ENCODE measurements at places on chromosomes 1 and 21.

GRCh38 chr1:26782521-26783212, 5.1 kb upstream of the PIGV start:
- no peak for DNase-seq

- DNase-seq: no peak
Observed at GRCh38 chr1:230501849-230502248, 75.7 kb upstream of the PGBD5 start.

GRCh38 chr21:32445101-32445500, 32.6 kb downstream of the EVA1C start:
- DNase-seq: no peak

- peak; percentile 94 for DNase-seq
Observed at GRCh38 chr21:26469789-26470188, 103.3 kb downstream of the CYYR1 start.

DNA sequence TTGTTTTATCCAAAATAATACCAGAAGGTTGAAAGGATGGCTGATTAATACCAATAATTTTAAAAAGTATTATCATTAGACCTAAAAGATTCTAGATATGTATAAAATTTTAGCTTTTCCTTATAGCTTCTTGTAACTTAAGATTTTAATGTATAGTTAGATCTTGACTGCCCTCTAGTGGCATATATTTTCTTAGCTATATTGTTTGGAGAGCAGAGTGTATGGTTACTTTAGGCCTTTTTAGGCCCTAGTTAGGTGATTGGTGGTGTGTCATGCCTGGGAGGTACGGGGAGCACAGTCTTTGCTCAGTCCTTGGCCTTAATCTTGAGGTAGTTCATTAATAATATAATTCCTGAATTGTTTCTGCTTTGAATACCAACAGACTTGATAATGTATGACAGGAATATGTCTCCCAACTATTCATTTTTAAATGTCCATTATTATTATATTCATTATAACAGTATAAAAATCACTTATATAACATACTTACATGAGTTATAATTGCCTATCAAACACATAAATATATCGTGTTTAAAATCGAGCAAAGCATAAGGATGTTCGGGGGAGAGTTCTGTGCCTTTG, 328.4 kb downstream of the ZP4 start:
- peak; percentile 35 for DNase-seq

DNA sequence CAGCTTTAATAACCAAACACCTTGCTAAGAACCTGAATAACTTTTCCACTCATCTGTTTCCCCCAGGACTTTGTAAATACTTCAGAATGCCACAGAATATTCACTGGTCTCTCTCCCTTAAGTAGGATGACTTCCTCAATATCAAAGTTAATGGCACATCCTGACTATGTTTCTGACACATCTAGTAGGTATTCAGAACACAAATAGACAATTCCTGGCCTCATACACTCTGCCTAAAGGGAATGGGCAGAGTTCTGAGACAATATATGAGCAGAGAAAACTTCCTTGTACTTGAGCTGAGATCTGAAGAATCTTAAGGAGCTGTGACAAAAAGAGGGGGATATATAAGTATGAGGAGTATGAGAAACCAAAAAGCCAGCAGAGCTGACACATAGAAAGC, 34.8 kb downstream of the ANKRD13C start:
- peak; percentile 20 for DNase-seq

DNA sequence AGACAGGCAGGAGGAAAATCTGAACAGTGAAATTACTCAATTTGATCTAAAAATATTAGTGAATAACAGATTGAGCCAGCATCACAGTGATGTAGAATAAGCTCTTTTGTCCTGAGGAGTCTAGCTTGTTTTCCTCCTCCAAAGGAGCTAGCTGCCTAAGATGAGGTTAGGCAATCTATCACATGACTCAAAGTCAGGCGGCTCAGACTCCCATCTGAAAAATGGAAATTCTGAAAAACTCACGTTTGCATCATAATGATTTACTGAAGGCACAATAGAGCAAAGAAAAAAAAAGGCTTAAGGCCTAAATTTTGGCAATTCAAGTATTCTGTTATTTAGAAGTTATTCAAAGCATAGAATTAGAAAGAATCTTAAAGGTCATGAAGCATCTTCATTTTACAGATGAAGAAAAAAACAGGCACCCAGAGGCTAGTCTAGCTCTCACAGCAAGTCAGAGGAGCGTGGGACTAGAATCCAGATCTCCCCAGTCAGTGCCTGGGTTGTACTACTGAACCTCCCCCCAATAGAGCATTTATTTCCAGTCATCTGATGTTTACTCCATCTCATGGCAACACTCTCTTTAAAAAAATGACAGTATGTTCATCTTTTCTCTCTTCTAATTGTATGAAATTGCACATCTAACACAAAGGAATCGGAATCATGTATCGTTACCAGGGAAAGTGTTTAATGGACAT, 62.5 kb upstream of the ATF3 start:
- DNase-seq: peak; percentile 73

DNA sequence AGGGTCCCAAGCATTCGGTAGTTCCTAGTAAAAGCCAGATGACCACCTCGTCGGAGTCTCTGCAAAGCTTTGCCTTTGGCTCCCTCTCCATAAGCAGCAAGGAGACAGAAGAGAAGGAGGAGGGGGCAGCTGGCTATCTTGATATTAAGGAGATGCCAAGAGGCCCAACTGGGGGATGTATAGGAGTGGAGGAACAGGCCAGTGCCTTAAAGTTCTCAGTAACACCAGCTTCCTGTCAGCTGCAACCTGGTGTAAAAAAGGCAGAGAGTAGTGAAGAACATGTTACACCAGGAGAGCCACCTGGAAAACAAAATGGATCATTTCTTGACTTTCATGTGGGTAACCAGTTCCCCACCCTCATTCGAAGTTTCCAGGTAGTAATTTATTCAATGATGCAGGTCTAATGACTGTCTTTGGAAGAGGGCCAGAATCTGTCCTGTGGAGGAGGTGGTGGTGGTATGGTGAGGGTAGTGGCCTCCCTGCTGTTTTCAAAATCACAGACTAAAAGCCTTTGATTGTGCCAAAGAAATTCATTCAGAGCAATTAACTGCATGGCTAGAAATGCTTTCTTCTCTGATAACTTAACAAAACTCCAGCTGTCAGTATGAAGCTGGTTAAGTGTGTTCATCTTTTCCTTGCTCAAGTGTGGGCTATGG, 27.3 kb downstream of the TMEM200B start:
- no peak for DNase-seq

- no peak for DNase-seq
Observed at GRCh38 chr1:155121249-155121648, 6.4 kb upstream of the EFNA1 start.

GRCh38 chr1:234978397-234979295, 150.0 kb downstream of the TOMM20 start:
- peak; percentile 91 for DNase-seq

GRCh38 chr1:162292422-162292849, 84.2 kb downstream of the SPATA46 start:
- DNase-seq: no peak

DNA sequence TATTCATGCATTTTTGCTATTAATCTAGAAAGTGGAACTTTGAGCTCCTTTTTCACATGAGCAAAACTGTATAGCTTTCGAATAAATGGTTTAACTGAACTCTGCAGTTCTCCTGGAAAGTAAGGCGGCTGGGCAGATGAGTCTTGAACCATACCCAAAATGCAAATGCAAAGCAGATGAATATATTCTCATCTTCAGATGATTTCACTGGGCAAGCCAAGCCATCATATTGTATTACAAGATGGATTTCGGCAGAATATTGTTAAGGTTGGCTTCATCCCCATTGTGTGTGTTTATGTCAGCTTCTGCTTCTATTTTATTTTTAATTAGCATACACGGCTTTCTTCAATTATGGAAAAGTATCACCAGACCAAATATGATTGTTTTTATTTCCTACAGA, 209.6 kb downstream of the GREM2 start:
- DNase-seq: peak; percentile 88

DNA sequence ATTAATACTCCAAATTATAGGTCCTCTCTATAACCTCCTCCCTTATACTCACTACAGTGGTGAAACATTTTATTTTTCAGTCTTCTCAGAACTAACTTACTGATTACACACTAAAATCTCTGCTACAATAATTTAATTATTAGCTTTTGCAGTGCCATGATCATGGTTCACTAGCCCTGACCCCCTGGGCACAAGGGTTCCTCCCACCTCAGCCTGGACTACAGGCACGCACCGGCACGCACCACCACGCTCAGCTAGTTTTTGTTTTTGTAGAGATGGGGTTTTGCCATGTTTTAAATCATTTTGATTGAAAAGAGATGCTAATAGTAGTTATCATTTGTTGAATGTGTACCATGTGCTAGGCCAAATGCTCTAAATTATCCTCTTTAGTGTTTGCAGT, 6.3 kb downstream of the PATJ start:
- no peak for DNase-seq

DNA sequence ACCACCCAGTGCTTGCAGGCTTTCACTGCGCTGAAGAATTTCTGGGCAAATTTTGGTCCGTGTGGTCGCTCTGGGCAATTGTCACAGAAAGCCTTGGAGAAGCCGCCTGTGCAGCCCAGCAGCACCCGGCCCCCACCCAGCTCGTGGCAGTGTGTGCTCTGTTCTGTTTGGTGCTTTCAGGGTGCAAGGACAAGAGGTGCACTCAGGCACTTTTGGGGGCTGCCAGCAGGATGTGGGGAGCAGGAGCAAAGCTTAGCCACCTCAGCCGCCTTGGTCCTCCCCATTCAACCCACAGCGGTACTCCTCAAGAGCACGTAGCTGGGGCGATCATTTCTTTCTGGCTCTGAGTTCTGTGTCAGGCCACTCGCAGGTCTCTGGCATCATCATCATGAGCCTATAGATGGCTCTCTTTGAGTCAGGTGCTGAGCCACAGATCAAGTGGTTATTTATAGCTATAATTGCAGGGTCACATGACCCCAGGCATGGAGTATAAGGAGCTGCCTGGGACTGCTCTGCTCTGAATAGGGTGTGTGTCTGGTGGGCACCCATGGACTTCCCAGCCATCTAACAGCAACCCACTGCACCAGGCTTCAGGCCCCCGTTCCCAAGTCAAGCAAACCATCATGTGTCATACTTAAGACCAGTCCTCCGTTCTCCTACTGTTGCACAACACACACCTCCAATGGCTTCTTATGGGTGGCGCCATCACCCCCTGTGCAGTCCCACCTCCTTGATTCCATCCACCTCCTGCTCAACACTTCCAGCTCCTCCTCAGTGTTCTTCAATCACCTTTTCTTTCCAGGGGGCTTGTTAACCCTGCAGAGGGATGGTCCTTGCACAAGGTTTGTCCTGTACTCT, 18.1 kb upstream of the TENT5C start:
- DNase-seq: no peak

GRCh38 chr1:209854196-209854595, 26.4 kb downstream of the UTP25 start:
- DNase-seq: peak; percentile 31

DNA sequence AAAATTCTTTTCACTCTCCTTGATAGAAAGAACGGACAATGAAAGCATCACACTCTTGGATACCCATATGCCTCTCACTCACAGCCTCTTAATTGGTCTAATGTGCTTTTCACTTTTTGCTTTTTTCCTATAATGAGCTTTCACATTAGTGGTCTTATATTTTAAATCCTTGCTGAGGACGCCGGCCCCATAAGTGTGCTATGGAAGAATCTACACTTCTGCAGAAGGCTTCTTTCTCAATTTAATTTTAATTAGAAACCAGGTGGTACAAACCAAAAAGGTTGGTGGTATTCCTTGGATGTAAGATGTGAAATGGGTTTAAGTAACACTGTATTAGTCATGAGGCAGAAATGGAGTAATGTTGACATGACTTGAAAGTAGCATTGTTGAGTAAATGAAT, 190.6 kb upstream of the NFIA start:
- DNase-seq: peak; percentile 2

GRCh38 chr1:185419718-185420117, 102.7 kb upstream of the IVNS1ABP start:
- peak; percentile 41 for DNase-seq

DNA sequence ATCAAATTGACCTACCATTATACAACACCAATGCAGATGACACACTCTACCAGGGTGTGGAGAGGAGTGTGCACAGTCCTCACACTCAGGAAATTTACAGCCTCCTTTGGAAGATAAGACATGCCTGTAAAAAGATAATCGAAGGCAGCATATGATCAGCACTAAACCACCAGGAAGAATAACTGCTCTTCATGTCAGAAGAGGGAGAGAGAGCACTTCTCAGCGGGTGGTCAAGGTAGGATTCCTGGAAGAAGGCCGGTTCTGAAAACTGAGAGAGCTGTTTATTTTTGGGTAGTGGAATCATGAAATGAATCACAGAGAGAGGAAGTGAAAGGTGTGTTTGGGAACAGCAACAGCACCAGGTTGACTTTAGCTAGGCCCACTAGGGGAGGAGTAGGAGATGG, 14.0 kb upstream of the ZNF697 start:
- DNase-seq: no peak

GRCh38 chr1:1120866-1121591, 5.1 kb upstream of the C1orf159 start:
- DNase-seq: no peak

DNA sequence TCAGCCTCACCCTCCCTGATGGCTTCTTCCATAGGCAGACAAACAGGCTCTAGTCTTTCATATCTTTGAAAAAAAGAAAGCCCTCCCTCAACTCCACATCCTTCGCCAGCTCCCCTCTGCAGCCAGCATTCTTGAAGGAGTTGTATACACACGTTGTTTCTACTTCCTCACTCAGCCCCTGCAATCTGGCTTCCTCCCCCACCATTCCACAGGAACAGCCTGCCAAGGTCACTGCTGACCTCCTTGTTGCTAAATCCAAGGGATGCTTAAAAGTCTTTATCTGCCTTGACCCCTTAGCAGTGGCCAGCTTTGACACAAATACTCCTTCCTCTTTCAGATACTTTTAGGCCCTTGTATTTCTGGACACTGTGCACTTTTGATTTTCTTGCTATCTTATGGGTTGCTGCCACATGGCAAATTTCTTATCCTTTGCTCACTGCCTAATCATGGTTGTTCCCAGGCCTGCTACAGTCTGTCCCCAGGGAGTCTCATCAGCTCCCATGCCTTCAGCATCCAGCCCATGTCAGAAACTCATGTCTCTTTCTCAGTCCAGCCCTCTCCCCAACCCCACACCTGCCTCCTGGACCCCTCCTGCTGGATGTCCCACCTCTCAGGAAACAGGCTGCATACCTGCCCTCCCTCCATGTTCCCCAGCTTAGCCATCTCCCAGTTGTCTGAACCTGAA, 8.3 kb downstream of the FAM229A start:
- DNase-seq: peak; percentile 43

GRCh38 chr1:233796146-233796783, 108.2 kb upstream of the SLC35F3 start:
- DNase-seq: no peak

DNA sequence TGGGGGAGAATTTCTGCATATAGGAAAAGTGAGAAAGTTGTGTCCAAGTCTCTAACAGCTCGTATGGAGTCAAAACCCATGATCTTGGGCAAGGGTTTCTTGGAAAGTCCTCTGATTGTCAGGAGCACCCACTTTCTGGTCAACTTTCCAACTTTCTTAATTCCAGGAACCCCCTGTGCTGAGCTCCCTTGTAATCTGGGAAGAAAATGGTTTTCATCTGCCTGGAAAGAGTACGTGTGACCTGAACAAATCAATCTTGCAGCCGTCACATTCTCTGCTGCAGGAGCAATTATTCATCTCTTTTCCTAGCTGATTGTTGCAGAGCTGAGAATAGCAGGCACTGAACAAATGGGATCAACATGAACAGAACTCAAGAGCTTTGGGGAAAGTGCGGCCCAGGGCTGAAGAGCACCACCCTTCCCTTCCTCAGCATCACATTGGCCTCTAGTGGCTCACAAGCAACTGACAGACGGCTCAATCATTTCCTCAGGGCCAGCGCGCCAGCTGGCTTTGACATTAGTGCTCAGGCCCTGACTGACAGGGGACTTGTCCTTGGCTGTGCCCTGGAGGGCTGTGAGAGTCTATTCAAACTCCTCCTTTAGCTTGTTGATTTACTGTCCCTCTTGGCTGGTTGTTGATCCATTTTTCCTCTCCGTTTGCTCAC, 295.2 kb downstream of the HLX start:
- DNase-seq: peak; percentile 24
